NCI-H2171 treated with DMSO at 0.1 percent for 48 hours (cell line): ENCODE measurements at places on chromosomes 1 and 21.

DNA sequence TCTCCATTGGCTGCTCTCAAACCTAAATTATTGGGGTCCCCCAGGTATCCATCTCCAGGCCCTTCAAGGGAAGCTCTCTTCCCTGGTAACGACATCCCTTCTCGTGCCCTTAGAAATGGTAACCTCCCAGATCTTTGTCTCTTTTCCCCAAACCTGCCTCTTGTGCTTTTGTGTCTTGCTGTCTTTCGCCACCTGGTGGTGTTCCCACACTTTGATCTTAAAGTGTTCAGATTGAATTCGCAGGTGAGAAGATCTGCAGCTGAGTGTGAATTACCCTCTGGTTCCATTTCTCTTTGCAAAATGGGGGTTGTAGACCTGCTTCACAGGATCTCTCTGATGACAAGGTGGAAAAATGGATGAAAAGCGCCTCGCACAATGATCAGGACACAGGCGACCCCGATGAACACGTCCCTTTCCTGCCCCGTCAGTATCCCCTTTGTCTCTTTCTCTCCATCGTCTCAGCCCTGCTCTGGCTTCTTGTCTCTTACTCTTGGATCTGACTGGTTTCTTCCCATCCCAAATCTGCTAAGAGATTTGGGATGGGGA is 53.1 kb downstream of the DOP1B start:
- DNase-seq: peak; percentile 45

DNA sequence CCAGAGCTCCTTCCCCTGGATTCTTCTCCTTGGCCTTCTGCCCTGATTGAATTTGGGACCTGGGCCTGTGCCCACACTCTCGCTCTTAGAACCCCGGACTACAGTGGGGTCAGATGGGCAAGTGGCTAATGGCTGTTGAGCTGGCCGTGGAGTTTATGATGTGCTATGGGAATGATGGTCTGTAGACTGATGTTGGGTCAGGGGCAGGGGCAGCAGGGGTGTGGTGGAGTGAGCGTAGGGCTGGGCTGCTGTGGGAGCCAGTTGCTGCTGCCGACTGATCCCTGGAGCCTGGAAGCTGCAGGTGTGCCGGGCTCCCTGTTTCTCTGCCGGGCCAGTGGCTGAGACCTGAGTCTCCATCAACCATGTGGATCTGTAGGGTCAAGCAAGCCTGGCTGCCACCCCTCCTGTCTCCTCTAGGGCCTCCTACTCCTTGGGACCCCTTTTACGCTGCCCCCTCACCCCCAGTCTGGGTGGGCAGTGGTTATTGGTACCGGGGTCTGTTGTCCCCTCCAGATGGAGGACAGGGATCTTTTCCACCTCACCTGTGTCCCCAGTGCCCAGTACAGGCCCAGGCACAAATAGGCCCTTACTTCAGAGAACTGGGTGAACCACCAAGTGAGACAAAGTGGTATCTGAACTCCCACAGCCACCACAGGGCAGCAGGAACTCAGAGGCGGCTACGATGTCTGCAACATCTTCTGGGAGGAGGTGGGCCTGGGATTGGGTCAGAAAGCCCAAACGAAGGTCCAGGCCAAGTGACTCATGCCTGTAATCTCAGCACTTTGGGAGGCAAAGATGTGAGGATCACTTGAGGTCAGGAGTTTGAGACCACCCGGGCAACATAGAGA is 5.1 kb downstream of the PODN start:
- no peak for DNase-seq

DNA sequence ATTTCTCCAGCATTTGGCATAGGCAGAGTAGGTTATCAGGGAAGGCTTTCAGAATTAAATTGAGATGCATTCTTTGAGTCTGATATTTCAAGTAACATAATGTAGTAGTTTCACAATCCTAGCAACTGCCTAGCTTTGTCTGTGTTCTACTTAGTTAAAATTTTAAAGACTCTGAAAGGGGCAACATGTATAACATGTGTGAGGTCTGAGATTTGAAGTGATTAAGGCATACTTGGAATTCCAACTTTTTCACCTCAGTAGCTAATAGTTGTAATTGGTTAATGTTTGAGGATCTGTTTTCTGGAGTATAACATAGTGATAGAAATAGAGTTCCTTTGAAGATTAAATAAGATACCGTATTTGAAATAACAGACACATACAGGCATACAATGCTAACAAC is 335.2 kb upstream of the BEND5 start:
- DNase-seq: no peak

GRCh38 chr1:3352299-3352951 is 102.0 kb upstream of the ARHGEF16 start:
- peak; percentile 45 for DNase-seq

DNA sequence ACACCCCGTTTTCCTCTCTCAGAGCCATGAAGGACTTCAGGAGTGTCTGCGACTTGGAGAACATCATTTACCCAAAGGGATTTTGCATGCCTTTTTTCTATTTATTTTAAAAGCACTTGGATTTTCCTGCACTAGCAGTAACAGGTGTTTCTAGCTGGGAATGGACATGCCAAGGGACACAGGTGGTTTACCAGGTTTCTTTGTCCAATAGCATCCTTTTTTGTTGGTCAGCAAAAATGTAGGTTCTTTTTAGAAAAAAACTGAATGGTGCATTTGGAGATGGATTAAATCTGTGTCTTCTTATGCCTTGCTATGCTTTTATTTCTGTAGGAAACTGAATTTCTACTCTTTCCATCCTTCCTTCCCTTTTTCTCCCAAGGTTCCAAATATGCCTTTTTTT is 132.8 kb upstream of the COL6A1 start:
- DNase-seq: no peak

- DNase-seq: peak; percentile 10
Measured at GRCh38 chr1:14094611-14095400, 394.8 kb downstream of the PRDM2 start.

- DNase-seq: peak; percentile 55
Measured at GRCh38 chr1:29120947-29121485, 2.7 kb downstream of the TMEM200B start.

DNA sequence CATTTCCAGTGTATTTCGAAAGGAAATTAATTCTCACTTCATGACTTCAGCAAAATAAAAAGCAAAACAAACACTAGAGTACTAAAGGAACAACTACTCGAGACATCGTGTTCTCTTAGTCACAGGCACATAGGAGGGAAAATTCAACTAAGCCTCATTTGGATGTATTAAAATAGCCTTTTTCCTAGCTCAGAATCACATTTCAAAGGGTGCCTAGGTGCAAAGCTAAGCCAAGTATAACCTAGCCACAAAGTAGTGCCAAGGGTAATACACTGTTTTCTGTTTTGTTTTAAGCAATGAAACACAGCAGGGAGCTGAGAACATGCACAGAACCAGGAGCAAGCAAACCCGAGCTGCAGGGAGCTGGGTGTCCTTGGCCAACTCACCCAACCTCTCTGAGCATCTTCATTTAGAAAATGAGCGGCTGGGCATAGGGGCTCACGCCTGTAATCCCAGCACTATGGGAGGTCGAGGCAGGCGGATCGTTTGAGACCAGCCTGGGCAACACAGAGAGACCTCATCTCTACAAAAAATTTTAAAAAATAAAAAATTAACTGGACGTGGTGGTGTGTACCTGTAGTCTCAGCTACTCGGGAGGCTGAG is 26.6 kb upstream of the ACBD6 start:
- no peak for DNase-seq

- DNase-seq: no peak
Measured at GRCh38 chr1:107110326-107110725, 30.5 kb upstream of the NTNG1 start.

DNA sequence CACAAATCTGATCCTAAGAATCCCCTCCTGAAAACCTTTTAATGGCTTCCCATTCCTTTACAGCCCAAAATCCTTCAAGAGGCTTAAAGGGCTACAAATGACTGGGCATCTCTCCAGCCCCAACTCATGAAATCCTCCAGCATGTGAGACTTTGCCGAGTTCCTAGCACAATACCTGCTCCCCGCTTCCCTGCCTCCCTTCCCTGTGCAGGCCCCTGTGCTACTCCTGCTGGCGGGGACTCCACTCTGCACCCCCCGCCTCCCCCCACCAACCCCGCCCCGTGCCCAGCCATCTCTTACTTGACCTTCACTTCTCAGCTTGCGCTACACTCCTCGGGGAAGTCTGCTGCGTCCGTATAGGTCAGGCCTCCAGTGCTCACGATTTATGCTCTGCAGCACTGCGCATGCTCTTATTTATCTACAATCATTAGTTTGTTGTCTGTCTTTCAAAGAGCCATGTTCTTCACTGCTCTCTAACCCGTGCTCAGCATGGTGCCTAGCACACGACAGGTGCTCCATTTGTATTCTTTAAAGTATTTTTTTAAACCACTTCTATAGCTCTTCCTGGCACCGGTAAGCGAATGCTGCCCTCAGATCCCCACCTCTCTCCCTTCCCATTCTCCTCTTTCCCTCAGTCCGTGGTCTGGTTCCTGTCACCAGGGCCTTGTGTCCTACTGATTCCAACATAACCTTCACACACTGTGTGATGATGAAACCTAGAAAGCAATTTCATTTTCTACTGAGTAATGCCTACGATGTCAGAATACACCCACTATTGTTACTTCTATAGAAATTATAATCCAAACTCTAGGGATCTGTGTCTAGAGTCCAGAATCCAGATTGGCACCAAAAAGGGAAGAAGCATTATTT is 37.5 kb upstream of the PLA2G2C start:
- no peak for DNase-seq

- DNase-seq: no peak
Measured at GRCh38 chr1:161838885-161839284, 72.8 kb downstream of the ATF6 start.

DNA sequence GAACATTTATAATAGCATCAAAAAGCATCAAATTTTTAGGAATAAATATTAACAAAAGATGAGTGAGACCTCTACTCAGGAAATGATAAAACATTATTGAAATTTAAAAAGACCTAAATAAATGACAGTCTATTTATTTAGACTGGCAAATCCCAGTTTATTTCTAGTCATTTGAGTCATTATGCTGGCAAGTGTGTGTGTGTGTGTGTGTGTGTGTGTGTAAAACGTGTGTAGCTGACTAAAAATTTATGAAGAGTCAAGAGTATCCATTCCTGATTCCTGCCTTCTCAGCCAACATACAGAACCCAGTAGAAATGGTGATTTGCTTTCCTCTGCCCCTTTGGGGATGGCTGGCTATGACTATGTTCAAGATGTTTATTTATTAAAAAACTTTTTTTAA is 46.2 kb downstream of the OSBPL9 start:
- DNase-seq: no peak

GRCh38 chr1:214880956-214881355 is 201.6 kb upstream of the KCNK2 start:
- DNase-seq: no peak

- no peak for DNase-seq
Measured at GRCh38 chr1:64366821-64367220, 103.1 kb upstream of the CACHD1 start.

DNA sequence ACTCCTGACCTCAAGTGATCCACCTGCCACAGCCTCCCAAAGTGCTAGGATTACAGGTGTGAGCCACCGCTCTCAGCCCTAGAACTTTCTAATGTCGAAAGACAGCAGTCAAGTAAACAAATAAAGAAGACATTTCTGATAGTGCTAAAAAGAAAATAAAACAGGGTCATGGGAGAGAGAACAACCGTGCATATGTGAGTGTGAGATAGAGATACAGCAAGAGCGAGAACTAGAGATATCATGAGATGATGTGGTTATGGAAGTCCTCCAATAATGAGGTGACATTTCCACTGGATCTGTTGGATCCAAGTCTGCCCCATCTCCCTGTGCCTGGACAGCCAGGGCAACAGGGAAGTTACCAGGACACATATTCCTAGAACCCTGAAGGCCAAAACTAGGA is 4.6 kb upstream of the TENT5B start:
- DNase-seq: no peak

GRCh38 chr21:34279883-34280282 is 83.9 kb upstream of the KCNE2 start:
- DNase-seq: no peak

DNA sequence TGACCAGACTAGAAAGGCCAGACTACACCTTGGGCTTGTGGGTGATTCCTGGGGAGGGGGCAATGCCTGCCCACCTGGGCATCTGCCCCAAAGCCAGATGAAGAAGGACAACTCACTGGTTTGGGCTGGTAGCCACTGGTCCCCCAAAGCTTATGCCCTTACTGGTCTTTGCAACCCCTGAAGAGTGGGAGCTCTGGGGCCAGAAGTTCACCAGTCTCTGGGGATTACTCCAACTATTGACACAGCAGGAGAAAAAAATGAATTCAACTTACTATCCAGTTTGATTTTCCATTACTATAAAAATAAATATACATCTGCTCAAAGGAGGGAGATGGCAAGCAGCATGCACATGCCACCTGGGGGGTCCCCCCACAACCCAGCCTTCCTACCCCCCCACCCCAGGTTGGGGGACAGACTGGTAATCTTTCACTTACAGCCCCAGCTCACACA is 2.6 kb downstream of the AHDC1 start:
- peak; percentile 62 for DNase-seq

GRCh38 chr1:90162216-90162615 is 167.3 kb downstream of the ZNF326 start:
- DNase-seq: no peak

GRCh38 chr1:12151465-12151864 is 15.3 kb upstream of the TNFRSF1B start:
- no peak for DNase-seq

DNA sequence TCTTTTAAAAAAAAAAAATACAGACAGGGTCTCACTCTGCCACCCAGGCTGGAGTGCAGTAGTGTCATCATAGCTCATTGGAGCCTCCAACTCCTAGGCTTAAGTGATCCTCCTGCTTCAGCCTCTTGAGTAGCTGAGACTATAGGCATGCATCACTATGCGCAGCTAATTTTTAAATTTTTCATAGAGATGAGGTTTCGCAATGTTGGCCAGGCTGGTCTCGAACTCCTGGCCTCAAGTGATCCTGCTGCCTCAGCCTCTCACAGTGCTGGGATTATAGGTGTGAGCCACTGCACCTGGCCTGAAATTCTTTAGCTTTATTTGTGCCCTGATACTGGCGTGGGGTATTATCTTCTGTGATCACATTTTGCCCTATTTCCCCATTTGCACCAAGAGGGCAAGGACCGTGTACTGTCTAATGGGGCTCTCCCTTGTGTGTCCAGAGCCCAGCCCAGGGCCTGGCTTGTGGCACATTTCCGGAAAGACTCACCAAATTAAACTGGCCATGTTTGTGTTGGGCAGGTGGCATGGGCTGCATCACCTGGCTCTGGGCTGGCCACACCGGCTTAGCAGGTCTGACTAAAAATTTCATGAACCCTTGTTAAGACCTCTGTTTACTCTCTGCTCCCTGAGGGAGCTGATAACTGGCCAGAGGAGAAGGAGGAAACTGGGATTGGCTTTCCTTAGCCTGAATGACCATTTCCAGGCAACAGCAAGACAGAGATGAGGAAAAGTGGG is 32.2 kb downstream of the TRIM62 start:
- DNase-seq: no peak
